ENCODE measurements at places on chromosomes 7 and 10.

DNA sequence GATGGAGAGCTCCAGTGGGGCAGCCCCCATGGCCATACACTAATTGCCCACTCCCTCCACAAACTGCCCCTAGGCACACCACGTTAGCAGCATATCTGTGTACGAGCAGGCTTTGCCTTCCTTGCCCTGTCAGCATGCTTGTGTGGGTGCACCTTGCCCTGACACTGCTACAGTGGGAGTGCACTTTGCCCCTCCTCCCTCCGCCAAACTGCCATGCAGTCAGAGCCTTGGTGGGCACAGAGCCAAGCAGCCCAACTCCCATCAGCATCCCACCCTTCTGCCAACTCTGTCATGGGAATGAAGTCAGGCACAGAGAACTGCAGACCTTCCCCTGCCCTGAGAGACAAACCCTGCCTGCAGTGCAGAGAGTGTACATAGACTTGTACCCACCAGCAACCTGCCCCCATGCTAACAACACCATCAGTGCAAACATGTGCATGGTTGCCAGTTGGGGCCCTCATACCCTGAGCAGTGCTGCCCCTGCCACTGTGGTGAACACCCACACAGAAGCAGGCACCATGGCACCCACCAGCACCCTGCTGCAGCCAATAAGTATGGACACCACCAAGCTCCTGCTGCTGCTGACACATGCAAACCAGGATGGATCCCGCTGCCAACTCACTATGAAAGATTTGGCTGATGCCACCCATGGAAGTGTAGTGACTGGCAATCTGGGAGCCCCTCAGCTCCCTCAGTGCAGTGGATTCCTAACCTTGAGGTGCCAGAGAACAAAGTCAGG is 1197.7 kb upstream of the CELF2 start:
- no peak for DNase-seq

- no peak for DNase-seq
These were observed 77.5 kb upstream of the ADAM12 start for GRCh38 chr10:126465771-126466170.

GRCh38 chr10:93915598-93915997 is 21.8 kb downstream of the SLC35G1 start:
- DNase-seq: no peak

DNA sequence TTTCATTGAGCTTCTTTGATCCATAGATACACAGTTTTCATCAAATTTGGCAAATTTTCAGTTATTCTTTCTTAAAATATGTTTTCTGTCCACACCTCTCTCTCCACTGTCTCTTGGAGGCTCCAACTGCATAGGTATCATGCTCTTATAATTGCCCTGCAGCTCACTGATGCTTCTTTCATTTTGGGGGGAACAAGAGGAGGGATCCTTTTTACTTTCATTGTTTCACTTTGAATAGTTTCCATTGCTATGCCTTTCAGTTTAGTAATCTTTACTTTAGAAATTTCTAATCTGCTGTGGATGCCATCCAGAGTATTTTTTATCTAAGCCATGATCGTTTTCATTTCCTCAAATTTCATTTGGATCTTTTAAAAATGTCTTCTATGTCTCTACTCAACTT is 32.9 kb downstream of the KBTBD2 start:
- DNase-seq: no peak

GRCh38 chr7:111312966-111313365 is 222.0 kb downstream of the LRRN3 start:
- no peak for DNase-seq

- no peak for DNase-seq
These were observed 110.6 kb downstream of the BTRC start for GRCh38 chr10:101464599-101464998.

DNA sequence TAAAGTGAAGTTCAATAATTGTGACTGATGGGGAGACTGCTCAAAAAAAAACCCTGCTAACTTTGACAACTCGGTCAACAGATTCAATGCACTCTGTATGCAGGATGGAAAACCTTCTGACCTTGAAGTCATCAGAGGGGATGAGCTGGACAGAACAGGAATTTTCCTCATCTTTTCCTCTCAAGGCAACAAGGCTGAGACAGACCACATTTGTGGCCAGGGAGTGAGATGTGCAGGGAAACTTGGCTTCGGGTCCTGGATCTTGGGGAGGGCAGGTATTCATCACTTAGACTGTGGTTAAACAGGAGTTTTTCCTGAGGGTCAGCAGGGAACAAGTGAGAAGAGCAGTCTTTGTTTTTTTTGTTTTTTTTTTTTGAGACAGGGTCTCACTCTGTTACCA is 100.6 kb downstream of the BAMBI start:
- DNase-seq: no peak

DNA sequence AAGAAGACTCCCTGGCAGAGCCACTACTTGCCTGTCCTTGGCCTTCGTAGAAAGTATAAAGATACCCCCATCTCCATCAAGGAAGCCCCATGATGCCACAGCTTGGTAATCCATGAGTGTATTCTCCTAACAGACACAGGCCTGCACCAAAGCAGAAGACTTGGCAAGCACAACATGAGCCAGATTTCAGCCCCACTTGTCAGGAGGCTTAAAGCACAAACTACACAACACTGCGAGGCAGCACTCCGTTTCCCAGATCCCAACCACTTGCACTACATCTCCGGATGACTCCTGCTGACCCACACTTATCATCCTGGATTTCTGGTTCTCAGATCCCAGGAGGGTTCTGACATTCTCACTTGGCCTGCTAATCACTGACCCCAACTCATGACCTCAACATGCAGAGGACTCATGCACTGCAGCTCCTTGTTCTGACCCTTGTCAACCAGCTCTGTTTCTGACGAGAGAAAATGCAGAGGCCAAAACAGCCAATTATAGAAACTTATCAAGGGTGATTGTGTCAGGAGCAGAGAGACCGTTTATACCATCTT is 100.8 kb downstream of the RELN start:
- no peak for DNase-seq

GRCh38 chr7:2269991-2270460 is 28.0 kb downstream of the NUDT1 start:
- no peak for DNase-seq

- DNase-seq: no peak
These were observed 8.6 kb upstream of the ELFN1 start for GRCh38 chr7:1661461-1661860.
